ENCODE measurements at places on chromosomes 6 and 20. TPM values are rescaled to one million over a fixed set of nuclear protein-coding genes. Genes with fewer than 3 reads are reported as not detected.

GRCh38 chr20:47430862-47431588, 70.7 kb upstream of the NCOA3 start:
- H3K27ac ChIP-seq, result no peak overlapping the region
- no peaks in the 10 kb centered on the region for H3K4me1 ChIP-seq
- H3K4me3 ChIP-seq, result no peak overlapping the region
- H3K27me3 ChIP-seq, result no peaks in the 10 kb centered on the region
- H3K36me3 ChIP-seq, result no peaks in the 10 kb centered on the region

DNA sequence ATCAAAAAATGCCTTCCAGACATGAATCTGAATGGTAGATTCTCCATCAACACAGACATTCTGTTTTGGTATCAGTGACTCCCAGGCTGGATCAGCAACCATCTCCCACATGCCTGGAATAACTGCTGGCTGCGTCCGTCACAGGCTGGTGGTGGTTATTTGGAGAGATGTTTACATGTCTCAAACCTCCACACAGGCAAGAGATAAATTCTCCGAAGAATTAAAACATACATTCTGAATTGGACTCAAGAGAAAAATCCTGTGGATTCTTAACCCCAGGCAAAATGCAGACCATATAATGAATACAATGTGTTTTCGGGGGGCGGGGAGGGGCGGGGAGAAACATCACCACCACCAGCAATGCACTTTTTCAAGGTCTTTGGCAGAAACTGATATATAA, 108.2 kb downstream of the THBS2 start:
- no peaks in the 10 kb centered on the region for H3K27me3 ChIP-seq
- H3K27ac ChIP-seq, result no peak overlapping the region
- no peak overlapping the region for H3K4me3 ChIP-seq

- no peaks in the 10 kb centered on the region for H3K27me3 ChIP-seq
- no peak overlapping the region for H3K4me3 ChIP-seq
- H3K4me1 ChIP-seq, result peaks cover 3% of the 10 kb centered on the region
Observed at GRCh38 chr6:156111913-156112312, 656.3 kb upstream of the NOX3 start.

DNA sequence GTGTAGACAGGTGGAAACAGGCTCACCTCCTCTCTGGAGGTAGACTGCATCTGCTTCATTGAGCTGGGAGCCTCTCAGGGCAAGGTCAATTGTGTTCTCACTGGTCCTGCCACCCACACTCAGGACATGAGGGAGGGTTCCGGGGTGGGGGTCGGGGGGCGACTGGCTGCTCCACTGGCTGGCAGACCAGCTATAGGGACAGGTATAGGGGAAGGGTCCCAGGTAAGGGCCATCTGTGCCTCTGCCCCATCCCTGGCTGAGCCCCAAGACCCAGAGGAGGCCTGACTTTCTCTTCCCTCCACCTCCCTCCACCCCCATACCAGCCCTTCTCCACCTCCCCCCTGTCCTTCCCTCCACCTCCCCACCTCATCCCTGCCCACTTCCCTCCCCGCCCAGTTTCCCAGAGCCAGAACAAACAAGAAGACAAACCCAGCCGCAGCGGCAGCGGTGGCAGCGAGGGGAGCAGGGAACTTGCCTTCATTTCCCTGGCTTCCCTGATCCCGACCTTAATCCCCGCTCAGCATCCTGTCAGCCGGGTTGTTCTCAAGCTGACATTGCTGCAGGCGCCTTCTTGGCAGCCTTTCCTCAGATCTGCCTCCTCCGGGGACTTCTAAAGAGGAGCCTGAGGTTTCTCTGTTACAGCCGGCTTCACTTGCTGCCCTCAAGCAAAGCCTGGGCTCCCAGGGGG, 18.3 kb upstream of the FOXP4 start:
- H3K27ac ChIP-seq, result no peak overlapping the region
- peaks cover 21% of the 10 kb centered on the region for H3K4me1 ChIP-seq
- H3K36me3 ChIP-seq, result no peaks in the 10 kb centered on the region
- H3K27me3 ChIP-seq, result no peaks in the 10 kb centered on the region
- peak; percentile 78 for DNase-seq

GRCh38 chr6:167331565-167331964, 6.7 kb downstream of the TTLL2 start:
- H3K27me3 ChIP-seq, result no peaks in the 10 kb centered on the region
- H3K36me3 ChIP-seq, result no peaks in the 10 kb centered on the region
- no peak overlapping the region for H3K27ac ChIP-seq
- DNase-seq, result no peak

DNA sequence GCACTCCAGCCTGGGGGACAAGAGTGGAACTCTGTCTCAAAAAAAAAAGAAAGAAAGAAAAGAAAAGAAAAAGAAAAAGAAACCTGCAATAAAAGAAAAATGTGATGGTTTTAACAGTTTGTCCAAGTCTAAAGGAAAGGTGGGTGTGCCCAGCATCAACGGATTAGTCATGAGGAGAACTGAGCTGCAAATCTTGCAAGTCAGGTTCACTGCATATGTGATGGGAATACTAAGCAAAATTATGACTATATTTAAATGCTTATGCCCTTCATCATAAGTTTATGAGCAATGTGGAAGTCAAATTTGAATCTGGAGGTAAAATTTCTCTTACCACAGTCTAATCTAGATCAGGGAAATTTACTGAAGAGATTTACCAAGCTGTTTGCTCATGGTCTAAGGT, 13.1 kb upstream of the CDK19 start:
- DNase-seq, result no peak
- H3K27me3 ChIP-seq, result no peaks in the 10 kb centered on the region
- no peaks in the 10 kb centered on the region for H3K36me3 ChIP-seq
- no peak overlapping the region for H3K27ac ChIP-seq
- H3K4me3 ChIP-seq, result no peak overlapping the region
- H3K4me1 ChIP-seq, result peaks cover 2% of the 10 kb centered on the region

DNA sequence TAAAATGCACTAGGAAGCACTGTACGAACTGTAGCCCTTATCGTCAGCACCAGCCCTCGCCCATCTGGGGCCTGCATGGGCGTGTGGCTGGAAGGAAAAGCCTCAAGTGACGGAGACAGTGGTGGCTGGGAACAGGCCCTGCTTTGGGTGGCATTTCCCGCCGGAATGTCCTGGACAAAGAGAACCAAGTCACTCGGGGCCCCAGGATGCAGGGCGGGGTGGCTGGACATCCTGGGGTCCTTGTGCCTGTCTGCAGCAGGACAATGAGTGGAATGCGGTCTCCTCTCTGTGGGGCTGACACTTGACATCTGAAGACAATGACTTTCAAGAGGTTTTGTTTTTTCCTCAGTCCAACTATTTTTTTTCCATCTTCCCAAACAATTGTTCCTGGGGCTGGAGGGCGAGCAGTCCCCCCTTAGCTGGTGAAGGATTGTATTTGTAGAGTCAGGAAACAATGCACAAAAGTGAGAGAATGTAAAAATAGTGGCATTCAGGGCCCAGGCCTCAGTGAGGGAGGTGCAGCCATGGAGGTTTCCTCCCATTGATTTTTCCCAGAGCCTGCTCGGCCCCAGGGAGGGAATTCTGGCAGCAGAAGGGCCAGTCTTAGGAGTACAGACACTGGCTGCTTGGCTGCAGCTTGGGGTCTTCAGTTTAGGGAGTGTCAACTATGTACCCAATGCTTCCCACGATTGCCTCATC, 64.4 kb downstream of the PREX1 start:
- H3K27ac ChIP-seq, result peak overlapping the region; percentile 70
- H3K27me3 ChIP-seq, result no peaks in the 10 kb centered on the region
- DNase-seq, result no peak

DNA sequence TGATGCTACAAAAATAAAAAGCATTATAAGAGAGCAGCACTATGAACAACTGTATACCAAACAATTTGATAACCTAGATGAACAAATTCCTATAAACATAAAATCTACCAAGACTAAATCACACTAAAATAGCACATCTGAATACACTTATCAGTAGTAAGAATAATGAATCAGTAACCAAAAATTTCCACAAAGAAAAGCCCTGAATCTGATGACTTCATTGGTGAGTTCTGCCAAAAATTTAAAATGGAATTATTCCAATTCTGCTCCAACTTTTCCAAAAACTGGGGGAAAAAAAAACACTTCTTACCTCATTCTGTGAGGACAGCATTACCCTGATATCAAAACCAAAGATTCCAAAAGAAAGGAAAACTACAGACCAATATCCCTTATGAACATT, 206.2 kb downstream of the WDR27 start:
- H3K4me1 ChIP-seq, result no peaks in the 10 kb centered on the region
- no peak for DNase-seq
- no peak overlapping the region for H3K4me3 ChIP-seq
- no peaks in the 10 kb centered on the region for H3K36me3 ChIP-seq

DNA sequence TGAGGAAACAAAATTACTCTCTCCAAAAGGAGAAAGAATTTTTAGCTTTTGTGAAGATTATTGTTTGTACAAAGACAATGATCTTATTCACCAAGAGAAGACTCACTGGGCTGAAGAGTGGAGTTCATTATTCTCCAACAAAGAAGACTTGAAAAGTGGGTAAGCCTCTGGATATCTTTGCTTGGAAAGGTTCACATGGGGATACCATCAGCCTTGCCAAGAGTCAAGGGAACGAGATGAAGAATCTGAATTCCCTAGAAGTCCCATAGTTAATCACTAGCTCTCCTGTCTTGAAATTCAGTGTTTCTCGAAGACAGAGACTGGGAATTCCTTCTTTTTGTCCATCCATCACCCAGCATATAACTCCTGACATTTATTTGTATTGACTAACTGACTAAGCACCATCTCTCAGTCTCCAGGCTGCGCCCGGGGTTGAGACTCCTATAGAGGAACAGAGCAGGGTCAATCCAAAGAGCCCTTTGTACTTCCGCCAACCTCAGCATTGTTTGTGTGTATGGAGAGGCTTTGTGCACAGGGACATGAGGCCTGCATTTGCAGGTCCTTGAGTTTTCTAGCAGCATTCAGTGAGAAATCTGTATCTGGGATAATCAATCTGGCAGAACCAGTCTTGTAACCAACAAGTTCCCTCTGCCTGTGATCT, 461.9 kb downstream of the KIF16B start:
- no peak for DNase-seq
- no peaks in the 10 kb centered on the region for H3K36me3 ChIP-seq
- peaks cover 1% of the 10 kb centered on the region for H3K4me1 ChIP-seq
- H3K27ac ChIP-seq, result no peak overlapping the region

GRCh38 chr6:151005896-151006632, 140.6 kb downstream of the MTHFD1L start:
- H3K4me3 ChIP-seq, result no peak overlapping the region
- H3K27ac ChIP-seq, result no peak overlapping the region
- H3K4me1 ChIP-seq, result peaks cover 5% of the 10 kb centered on the region
- no peak for DNase-seq
- no peaks in the 10 kb centered on the region for H3K36me3 ChIP-seq

GRCh38 chr6:140269591-140270165, 895.2 kb upstream of the CITED2 start:
- no peak overlapping the region for H3K27ac ChIP-seq
- H3K36me3 ChIP-seq, result no peaks in the 10 kb centered on the region
- no peaks in the 10 kb centered on the region for H3K27me3 ChIP-seq
- DNase-seq, result no peak

DNA sequence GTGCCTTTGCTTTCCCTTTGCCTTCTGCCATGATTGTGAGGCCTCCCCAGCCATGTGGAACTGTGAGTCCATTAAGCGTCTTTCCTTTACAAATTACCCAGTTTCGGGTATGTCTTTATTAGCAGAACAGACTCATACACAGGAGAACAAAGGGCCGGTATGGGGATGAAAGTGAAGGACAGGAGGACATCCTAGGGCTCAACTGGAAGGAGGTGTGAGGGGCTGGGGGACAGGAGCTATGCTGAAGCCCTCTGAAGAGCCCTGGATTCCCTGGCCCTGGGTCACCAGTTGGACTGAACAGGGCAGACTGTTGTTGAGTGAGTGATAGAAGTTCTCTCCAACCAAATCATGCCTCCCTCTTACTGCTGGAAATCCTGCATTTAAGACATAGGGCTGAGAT, 105.8 kb downstream of the SCML4 start:
- no peak overlapping the region for H3K4me3 ChIP-seq
- no peaks in the 10 kb centered on the region for H3K4me1 ChIP-seq

DNA sequence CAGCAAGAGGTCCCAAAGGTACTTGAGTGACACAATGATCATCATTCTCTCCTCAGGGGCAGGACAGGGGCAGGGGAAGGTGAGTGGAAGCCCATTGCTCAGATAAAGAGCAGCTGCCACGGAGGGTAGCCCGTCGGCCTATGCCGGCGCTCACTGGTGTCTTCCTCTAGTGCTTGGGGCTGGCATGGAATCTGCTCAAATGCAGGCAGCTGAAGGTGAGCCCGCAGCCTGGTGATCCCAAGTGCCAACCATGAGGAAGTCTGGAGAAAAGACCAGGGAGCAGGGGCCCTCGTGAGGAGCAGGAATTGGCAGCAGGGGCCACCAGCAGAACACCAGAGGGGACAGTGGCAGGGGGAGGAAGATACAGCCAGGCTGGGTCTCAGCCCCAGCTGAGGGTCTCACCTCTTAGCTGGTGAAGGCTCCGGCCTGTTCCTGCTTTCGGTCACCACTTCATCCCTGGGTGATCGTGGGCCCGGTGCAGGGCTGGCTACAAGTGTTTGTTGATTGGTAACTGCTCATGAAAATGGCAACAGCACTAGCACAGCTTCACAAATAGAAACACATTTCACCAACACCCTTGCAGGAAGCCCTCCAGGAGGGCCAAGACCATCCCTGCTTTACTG, 24.7 kb downstream of the RBCK1 start:
- H3K4me3 ChIP-seq, result no peak overlapping the region
- H3K36me3 ChIP-seq, result peaks cover 35% of the 10 kb centered on the region
- no peaks in the 10 kb centered on the region for H3K4me1 ChIP-seq
- no peak overlapping the region for H3K27ac ChIP-seq
- H3K27me3 ChIP-seq, result no peaks in the 10 kb centered on the region

DNA sequence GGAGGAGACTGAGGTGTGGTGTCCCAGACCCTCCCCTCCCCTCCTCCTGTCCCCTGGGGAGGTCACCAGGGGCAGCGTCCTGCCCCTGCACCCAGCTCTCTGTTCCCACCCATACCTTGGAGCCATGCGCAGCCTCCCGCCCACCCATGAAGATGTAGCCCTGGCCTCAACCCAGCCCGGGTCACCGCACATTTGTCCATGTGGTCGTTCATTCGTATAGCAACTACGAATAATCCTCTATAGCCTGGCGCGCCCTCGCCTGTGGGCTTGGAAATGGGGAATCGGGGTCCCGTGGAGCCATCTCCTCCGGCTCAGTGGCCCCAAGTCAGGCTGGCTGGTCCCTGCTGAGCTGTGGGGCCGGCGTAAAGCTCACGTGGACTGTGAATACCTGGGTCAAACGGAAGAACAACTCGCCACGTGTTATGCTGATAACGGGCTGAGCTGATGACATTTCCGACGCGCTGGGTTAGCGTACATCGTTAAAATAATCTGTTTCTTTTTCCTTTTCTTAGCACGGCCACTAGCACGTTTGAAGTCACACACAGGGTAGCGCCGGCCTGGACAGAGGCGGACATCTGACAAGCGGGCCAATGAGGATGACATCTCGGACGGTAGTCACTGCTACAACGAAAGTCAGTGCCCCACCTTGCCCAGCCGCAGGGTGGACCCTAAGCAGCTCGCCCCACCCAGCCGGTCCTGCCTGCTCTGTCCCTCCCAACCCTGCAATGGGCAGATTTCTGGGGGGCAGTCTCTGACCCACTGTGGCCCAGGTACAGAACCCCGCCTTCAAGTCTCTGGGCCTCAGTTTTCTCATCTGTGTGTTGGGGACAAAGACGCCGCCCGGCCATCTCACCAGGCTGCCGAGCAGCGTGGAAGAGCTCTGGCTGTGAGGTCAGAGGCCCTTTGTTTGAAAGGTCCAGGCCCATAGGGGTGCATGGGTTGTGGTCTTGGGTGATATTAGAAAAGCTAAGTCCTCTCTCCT, 19.8 kb upstream of the RBBP8NL start:
- no peaks in the 10 kb centered on the region for H3K36me3 ChIP-seq
- H3K27ac ChIP-seq, result no peak overlapping the region
- H3K4me1 ChIP-seq, result peaks cover 27% of the 10 kb centered on the region
- DNase-seq, result no peak

Gene B3GALT4
- total RNA-seq, result 6.8 TPM

Gene OR2J3
- 0.06 TPM for total RNA-seq

Gene CST2
- total RNA-seq, result 0.28 TPM

Gene TCF21
- total RNA-seq, result 42.2 TPM

Data from lung (tissue), 17 donors.